ENCODE measurements at places on chromosomes 7 and 10.

- no peak for DNase-seq
Measured at GRCh38 chr7:25326501-25327156, 98.3 kb upstream of the NPVF start.

GRCh38 chr10:103800789-103801540, 54.4 kb downstream of the SH3PXD2A start:
- DNase-seq = no peak

- no peak for DNase-seq
Measured at GRCh38 chr7:129084801-129085551, 30.1 kb upstream of the TNPO3 start.

DNA sequence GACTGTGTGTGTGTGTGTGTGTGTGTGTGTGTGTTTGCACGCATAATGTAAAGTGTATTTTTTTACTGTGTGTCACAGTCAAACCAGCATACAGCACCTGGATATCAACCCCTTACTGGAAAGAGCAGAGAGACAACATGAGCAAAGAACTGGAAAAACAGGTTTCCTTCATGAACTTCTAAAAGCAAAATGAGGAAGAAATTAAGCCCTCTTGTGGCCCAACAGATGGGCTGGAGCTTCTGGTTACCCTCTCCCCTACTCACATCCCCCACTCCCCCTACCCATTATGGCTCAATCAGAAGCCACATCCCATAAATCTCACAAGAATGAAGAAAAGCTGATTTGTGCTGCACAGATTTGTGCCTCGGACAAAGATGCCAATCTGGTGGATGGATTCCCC, 36.2 kb downstream of the PDE1C start:
- DNase-seq = no peak

GRCh38 chr7:22722536-22723180, 4.3 kb upstream of the IL6 start:
- no peak for DNase-seq

Data from germinal center (tissue), 1 donor.